ENCODE measurements at places on chromosomes 13 and 19. TPM values are rescaled to one million over a fixed set of nuclear protein-coding genes. Genes with fewer than 3 reads are reported as not detected.

The DLEU7 gene
- total RNA-seq = not detected

The ZNF324 gene
- 5.0 TPM for total RNA-seq

DNA sequence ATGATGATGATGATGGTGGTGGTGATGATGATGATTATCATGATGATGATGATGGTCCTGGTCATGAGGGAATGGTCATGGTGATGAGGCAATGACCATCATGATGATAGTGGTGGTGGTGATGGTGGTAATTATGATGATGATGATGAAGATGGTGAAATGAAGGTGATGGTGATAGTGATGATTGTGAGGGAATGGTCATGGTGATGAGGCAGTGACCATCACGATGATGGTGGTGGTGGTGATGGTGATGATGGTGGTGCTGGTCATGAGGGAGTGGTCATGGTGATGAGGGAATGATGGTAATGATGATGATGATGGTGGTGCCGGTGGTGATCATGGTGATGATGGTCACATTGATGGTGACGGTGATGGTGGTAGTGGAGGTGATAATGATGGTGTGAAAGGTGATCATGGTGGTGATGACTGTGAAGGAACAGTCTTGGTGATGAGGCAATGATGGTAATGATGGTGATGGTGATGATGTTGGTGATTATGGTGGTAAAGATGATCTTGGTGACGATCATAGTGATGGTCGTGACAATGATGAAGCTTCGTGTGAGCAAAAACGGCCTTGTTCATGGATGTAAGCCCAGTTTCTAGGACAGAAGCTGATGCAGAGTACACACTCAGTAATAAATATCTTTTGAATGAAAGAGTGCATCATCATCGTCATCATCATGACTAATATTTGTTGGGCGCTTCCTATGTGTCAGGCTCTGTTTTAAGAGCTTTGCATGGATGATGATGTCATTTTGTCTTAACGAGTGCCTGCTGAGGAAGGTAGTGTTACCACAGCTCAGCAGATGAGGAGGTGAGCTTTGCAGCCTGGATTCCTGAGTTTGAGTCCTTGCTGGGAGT, 17.3 kb downstream of the SBK2 start:
- no peak for DNase-seq

The ZNF628 gene
- total RNA-seq = 6.4 TPM

- DNase-seq = no peak
These were observed 7.7 kb downstream of the TYK2 start for GRCh38 chr19:10372690-10373089.

The S1PR5 gene
- total RNA-seq = not detected

- no peak for DNase-seq
These were observed 1073.4 kb downstream of the PCDH17 start for GRCh38 chr13:58704953-58705352.

- DNase-seq = no peak
These were observed 21.2 kb upstream of the DOCK9 start for GRCh38 chr13:98998831-98999638.

DNA sequence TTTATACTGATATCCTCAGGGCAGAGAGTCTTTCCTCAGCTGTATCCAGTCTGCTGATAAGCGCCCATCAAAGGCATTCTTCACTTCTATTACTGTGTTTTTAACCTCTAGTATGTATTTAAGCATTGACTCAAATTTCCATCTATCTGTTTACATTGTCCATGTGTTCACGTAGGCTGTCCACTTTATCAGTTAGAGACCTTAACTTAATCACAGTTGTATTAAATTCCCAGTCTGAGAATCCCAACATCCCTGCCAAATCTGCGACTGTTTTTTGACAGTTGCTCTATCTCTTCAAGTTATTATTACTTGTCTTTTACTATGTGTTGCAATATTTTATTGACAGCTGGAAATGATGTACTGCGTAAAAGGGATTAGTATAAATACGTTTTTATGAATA, 1613.7 kb upstream of the MIR17HG start:
- no peak for DNase-seq

The GRK1 gene
- total RNA-seq = 0.42 TPM
